ENCODE measurements at places on chromosomes 1 and 21. TPM values are rescaled to one million over a fixed set of nuclear protein-coding genes. Genes with fewer than 3 reads are reported as not detected.
A peak's percentile ranks its signal among the peaks of the same experiment; 100 is the strongest.

GRCh38 chr1:184623404-184623803, 131.3 kb downstream of the EDEM3 start:
- no peak for DNase-seq

GRCh38 chr1:86460998-86461397, 7.7 kb upstream of the CLCA1 start:
- DNase-seq = no peak

DNA sequence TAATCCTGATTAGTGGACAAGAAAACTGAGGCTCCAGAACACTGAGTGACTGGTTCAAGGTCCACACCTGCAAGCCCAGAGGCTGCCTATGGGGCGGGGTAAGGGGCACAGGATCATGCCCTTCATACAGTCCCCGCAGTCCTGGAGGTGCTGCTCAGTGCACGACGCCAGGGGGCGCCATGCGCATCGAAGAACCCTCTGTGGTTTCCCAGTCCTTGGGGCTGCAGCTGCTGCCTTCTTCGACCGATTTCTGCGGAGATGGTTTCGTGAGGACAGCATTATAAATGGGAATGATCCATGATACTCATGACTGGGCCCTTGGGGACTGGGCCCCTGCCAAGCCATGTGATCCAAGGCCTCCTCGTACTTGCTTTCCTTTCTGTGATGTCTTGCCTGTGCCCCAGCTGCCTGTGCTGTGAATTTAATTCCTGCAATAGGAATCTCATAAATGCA, 37.1 kb upstream of the ARHGEF10L start:
- DNase-seq = peak; percentile 93

GRCh38 chr1:232988572-232989040, 38.2 kb downstream of the NTPCR start:
- DNase-seq = no peak

GRCh38 chr21:43289966-43290365, 121.2 kb downstream of the CRYAA start:
- peak; percentile 26 for DNase-seq

The IBA57 gene
- total RNA-seq = 14.8 TPM

The SFPQ gene
- 78.1 TPM for total RNA-seq

The AMY1A gene
- not detected for total RNA-seq

Data from Right ventricle myocardium superior (tissue), 1 donor.